Right ventricle myocardium superior (tissue), 1 donor: ENCODE measurements at places on chromosomes 4 and X.

DNA sequence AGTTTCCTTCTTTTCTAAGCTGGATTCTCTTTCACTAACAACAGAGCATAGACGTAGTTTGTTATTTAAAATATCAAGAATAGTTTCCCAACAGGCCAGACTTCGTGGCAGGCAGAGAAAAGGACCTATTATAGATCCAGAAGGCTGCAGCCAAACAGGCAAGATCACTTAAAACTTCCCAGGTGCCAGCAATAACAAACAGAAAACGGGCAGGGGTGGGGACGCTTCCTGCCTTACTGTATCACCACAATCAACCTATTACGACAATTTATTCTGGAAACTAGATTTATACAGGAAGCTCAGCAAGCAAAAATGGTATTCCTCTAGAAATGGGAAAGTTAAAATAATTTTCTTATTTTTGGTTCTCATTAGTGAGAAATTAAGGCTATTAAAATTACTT lies 22.1 kb downstream of the RWDD4 start:
- no peak for DNase-seq

DNA sequence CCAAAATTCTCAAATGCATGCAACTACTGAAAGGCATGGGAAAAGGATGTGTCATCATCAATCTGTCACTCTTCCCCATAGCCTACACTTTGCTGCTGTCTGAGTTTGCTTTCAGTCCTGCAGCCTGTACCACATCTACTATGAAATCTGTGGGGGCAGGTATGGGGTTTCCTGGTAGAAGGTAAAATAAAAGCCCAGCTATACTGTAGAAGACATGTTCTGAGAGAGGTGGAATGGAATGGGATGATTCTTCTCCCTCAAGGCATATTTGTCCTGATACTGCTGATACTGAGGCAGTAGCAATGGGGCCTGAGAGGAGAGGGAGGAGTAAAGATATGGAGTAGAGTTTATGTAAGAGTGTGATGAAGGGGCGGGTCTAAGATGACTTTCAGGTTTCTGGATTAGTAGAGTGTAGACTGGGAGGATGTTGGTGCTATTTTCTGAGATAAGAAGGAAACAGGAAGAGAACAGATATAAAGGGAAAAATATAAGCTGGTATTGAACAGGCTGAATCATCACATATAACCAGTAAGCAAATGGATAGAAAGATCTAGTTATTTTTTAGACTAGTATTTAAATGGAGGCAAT lies 38.7 kb upstream of the GYPA start:
- DNase-seq: no peak

GRCh38 chr4:101200561-101200960 lies 146.8 kb downstream of the PPP3CA start:
- no peak for DNase-seq

- DNase-seq: no peak
Measured at GRCh38 chrX:130330146-130330545, 9.6 kb upstream of the SLC25A14 start.

DNA sequence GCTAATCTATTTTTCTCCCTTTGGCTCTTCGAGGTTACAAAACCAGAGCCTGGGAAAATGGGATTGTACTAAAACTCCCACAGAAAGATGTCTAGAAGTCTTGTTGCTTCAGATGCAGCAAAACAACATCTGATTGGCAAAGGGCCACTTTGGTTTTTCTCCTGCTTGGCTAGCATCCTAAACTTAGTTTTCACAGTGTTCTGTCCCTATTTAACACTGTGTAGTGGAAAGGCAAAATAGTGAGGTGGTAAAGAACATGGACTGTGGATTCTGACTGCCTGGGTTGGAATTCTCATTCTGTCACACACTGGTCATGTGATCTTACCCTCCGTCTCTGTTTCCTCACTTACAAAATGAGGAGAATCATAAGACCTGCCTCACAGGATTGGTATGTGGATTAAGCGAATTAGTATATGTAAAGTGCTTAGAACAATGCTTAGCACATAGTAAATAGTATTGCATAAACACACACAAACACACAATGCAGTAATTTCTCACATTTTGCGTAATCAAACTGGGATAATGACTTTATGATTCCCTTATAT lies 23.5 kb downstream of the TIGD2 start:
- DNase-seq: no peak

- DNase-seq: no peak
Measured at GRCh38 chrX:152632445-152633097, 5.1 kb upstream of the GABRQ start.

DNA sequence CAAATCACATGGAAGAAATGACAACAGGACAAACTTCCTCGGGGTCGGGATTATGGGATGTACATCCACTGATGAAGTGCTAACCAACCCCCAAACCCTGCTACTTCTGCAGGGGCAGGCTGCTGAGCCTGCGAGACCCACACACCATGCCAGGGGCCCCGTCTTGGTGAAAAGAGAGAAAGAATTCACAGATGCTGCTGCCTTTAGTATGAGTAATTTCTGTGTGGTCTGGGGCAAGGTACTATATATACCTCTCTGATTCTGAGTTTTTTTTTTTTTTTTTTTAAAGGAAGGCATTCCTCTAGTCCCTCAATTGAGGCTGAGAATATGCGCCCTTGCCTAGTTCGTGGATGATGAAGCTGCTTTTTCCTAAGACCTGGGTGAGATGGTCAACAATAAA lies 24.8 kb downstream of the PDHA1 start:
- DNase-seq: no peak

DNA sequence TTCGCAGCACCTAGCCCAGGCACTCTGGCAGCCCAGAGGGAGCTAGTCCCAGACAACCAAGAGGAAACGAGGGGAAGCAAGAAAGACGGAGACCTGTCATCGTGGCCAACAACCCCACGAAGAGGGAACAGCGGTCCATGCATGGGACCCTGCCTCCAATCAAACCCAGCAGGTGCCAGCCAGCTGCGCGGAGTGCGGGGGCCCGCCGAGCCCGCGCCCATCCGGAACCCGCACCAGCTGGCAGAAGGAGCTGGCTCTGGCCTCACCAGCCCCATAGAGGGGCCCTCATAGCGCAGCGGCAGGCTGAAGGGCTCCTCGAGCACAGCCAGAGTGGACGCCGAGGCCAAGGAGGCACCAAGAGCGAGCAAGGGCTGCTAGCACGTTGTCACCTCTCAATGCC lies 332.4 kb upstream of the MAGEB18 start:
- no peak for DNase-seq

DNA sequence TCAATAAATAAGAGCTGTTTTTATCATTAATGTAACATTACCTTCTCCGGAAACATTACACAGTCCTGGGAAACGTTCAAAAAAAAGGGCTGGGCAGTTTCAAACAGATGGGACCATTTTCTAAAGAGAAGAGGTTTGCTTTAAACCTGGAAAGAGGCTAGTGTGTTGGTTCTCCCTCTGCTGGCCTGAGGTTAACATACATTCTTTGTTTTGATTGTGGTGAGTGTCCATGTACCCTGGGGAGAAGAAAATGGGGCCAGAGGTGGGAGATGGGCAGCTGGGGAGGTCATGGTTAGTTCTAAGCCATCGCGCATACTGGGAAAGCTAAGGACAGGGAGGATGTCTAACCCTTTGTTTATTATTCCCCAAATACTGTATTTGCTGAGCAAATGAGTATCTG lies 194.7 kb downstream of the CPEB2 start:
- no peak for DNase-seq

DNA sequence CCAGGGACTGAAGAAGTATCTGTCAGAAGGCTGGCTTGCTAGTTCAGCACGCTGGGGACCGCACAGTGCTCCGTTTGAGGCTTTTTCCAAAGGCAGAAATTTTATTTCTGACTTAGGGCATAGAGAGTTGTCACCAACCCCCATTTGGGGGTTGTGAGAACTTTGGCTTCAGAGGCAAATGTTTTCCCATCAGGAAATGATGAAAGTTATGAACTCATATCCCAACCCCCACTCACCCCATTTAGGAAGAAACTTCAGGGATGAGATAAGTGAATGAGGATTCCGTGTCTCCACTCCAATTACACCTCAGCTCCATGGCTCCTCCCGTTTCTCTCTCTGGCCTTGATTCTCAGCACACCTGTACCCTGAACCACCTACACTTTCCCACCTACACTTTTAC lies 4.3 kb upstream of the WDR13 start:
- DNase-seq: no peak

DNA sequence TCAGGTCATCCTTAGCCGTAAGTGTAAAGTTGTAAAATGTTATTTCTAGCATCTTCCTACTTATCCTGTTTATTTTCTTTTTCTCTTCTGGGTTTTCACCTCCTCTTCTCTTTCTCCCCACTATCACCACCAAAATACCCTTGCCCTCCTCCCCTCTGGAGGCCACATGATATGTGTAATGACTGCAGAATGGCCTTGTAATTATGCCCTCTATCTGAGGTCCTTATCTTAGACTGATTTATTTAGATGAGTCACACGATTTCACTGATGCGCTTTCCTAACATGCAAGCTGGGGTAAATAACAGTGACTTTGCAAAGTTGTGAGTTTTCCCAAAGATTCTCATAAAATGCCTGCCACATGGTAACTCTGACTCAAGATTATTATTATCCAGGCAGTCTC lies 231.8 kb upstream of the GPRIN3 start:
- no peak for DNase-seq

DNA sequence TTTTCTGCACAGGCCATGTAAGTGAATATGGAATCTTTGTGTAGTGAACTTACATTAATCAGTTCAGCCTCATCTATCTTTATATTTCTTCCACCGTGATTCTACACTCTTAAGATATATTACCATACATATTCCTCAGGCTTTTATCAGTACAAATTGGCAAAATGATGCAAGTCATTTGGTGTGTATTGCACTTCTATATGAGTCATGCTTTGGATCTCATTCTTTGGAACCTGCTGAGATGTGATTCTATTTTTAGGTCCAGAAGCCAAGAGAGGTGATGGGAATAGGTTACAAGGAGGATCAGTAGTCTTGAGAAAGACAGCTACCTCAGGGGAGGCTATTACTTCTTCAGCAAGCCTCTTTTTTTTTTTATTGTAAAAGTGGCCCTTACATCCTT lies 204.4 kb downstream of the ZNF330 start:
- DNase-seq: no peak
